ENCODE measurements at places on chromosomes 1 and 21. TPM values are rescaled to one million over a fixed set of nuclear protein-coding genes. Genes with fewer than 3 reads are reported as not detected.

DNA sequence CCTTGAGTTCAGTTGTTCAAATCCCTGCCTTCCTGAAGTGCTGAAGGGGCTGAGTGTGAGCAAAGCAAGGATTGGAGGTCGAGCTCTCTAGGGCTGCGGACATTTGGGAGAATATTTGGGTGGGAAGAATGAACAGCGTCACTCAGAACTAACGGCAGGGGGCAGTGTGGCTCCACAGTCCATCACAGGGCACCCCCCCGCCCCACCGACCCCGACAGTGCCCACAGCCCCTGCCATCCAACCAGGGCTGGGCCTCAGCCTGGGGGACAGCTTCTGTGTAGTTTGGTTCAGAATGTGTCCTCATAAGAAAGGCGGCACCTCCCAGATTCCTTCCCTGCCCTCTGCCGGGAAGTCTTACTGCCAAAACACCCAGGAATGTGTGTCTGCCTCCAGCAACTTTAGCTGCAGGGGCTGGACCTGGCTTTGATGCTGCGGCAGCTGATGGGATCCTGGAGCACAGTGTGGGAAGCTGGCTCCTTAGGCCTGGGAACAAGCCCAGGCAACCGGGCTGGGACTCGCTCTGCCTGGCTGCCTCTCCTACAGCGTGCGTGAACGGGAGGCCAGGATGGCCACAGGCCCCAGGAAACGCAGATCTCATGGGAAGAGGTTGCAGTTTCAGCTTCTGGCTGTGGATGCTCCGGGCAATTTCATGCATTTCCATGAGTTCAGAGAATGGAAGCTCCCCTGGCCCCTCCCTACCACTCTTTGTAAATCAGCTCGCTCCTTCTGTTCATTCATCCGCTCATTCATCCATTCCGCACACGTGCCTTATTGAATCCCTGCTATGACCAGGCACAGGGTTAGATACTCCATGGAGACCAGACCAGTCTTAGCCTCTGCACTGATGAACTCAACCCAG, 104.9 kb upstream of the TMPRSS2 start:
- DNase-seq = no peak
- no peaks in the 10 kb centered on the region for H3K27me3 ChIP-seq
- no peak overlapping the region for H3K4me3 ChIP-seq
- H3K36me3 ChIP-seq = no peaks in the 10 kb centered on the region

GRCh38 chr1:41511239-41511540, 26.7 kb upstream of the EDN2 start:
- H3K36me3 ChIP-seq = no peaks in the 10 kb centered on the region
- H3K27me3 ChIP-seq = no peaks in the 10 kb centered on the region
- no peak overlapping the region for H3K27ac ChIP-seq
- H3K4me1 ChIP-seq = no peaks in the 10 kb centered on the region

DNA sequence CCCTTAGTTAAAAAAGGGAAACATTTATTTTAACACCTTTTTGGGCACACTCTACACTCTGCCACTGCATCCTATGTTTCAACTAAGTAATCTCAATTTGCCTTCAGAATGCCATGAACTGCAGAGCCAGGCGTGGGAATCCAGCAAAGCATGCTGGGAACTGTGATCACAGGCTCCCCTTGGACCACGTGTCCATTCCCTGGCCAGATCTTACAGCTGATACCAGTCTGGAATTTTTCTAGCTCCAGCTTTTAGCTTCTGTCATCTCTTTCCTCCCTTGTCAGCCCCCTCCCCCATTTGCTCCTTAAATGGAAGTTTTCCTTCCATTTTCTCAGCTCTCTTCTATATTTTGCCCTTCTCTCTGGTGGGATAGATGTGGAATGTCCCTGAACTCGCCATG, 29.4 kb downstream of the RCSD1 start:
- H3K27ac ChIP-seq = no peak overlapping the region
- peaks cover 89% of the 10 kb centered on the region for H3K4me1 ChIP-seq
- H3K27me3 ChIP-seq = no peaks in the 10 kb centered on the region
- no peak overlapping the region for H3K4me3 ChIP-seq

DNA sequence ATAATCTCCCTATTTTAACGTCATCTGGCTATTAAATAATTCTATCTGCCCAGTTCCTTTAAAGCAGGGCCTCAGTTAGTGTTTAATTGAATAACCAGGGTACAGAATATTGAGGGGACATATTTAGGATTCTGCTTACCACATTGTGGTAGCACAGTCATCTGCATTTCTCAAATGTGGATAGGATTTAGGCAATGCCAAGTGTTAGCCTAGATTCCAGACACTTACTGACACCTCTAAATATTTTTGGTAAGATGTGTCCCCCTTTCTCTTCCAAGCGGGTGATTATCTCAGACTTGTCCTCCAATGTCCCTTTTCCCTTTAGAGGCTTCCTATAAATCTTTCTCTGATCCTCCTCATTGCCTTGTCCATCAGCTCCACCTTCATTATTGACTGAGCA, 160.8 kb upstream of the HOOK1 start:
- H3K4me1 ChIP-seq = no peaks in the 10 kb centered on the region
- no peaks in the 10 kb centered on the region for H3K27me3 ChIP-seq
- H3K4me3 ChIP-seq = no peak overlapping the region
- H3K27ac ChIP-seq = no peak overlapping the region

GRCh38 chr1:155080312-155081228, 1.9 kb downstream of the EFNA3 start:
- peaks cover 43% of the 10 kb centered on the region for H3K27me3 ChIP-seq
- peak overlapping the region; percentile 60 for H3K4me3 ChIP-seq
- H3K36me3 ChIP-seq = no peaks in the 10 kb centered on the region
- no peak for DNase-seq
- peak overlapping the region; percentile 16 for H3K27ac ChIP-seq

The CACHD1 gene
- 0.35 TPM for total RNA-seq

The SIPA1L2 gene
- 10.0 TPM for total RNA-seq

DNA sequence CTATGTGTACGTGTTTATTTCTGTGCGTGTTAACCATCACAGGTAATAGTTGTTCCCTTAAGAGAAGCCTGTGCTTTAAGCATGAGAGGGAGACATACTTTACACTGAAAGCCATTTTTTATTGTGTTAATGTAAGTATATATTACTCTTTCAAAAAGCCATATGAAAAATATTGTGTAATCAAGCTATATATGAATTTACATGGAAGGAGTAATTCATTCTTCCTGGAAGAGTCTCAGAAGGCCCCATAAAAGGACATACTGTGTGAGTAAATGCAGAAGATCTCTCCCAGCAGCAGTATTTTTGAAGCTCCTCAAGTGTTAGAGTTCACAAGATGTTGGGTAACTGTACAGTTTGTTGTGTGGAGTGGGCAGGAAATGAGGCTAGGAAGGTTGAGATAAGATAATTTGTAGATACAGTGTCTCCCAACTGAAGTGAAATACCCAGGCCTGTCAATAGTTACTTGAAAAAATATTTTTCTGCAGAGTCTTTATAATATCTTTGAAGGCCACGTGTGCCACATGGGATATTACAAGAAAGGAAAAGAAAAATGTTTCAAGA, 138.3 kb downstream of the PTGER3 start:
- H3K4me1 ChIP-seq = no peaks in the 10 kb centered on the region
- H3K36me3 ChIP-seq = no peaks in the 10 kb centered on the region

- no peak overlapping the region for H3K27ac ChIP-seq
- no peaks in the 10 kb centered on the region for H3K36me3 ChIP-seq
- no peaks in the 10 kb centered on the region for H3K4me1 ChIP-seq
- no peak for DNase-seq
Observed at GRCh38 chr1:38102636-38103035, 56.0 kb upstream of the POU3F1 start.
